ENCODE measurements at places on chromosomes 2 and 18.
A peak's percentile ranks its signal among the peaks of the same experiment; 100 is the strongest.

DNA sequence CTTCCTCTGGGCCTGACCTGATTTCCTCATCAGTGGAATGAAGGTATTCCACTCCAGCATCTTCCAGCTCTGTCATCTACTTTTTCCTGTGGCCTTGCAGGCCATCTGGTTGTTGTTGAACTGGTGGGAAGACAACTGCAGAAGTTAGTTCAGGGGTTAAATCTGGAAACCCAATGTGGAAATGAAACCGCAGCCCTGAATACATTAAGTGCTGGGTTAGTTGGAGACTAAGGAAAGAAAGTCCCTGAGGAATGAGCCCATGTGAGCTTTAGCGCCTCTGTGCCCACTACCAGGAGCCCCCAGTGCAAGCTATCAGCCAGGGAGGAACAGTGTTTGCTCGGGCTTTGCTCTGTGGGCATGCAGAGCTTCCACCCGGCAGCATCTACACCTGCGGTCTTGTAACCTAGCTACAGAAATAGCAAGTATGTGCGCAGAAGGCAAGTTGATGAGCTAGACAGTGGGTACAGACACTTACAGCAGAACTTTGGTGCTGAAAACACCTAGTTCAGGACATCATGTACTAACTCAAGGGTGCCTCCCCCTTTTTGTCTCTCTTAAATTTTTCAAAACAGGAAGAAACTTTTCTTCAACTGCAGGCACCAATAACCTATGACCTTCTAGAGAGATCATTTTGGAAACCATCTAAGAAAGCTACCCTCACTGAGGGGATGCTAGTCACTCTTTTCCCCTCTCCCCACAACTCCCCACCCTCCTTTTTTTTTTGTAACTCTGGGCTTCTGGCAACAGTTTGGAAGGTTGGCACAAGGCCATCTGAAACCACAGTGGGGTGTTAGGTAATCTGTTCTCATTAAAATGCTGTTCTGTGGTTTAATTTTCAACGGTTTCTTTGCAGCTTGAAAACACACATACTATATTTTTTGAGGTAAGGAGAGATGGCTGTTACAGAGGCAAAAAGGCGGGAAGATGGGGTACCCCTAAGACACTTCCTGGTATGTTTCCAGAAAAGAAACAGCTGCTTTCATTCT, 18.3 kb upstream of the CXCR4 start:
- peak; percentile 86 for DNase-seq

GRCh38 chr18:8471372-8471771, 137.9 kb upstream of the RAB12 start:
- DNase-seq = no peak

- DNase-seq = no peak
These were observed 2.1 kb downstream of the SERPINB10 start for GRCh38 chr18:63909870-63910269.

- DNase-seq = no peak
These were observed 27.7 kb upstream of the SMCHD1 start for GRCh38 chr18:2627821-2628276.

- DNase-seq = no peak
These were observed 52.5 kb downstream of the SDC1 start for GRCh38 chr2:20172273-20173055.

GRCh38 chr2:237474931-237475703, 11.9 kb upstream of the MLPH start:
- peak; percentile 92 for DNase-seq

- DNase-seq = no peak
These were observed 122.0 kb upstream of the RNU4ATAC start for GRCh38 chr2:121408641-121409040.

DNA sequence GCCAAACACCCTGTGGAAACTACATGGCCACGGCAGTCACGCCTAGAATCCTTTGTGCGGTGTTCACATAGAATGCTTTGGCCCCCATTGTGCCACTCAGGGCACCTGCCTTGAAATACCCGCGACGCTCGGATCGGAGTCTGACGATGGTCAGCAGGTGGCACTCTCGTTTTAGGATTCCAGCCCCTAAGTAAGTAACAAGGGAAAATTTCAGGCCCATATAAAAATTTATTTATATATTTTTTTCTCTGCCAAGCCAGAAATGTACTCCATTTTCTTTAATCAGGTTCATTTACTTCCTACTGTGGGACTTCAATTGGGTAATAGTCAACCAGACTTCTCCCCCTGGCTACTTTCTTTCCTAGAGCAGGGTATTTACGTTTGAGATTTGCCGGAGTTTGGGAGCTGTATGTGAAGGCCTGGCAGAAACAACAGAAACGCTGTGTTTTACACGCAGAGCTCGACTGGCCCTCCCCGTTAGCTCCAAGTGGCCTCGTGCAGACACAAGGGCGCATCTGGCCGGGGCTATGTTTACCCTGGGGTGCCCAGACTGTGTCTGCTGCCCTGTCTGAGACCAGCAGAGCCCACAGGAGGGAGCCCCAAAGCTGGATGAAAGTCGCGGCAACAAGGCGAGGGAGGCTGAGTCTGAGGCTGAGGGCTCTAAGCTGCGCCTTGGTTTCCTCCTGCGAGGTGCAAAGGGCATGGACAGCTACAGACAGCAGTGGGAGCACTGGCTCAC, 41.6 kb downstream of the LRRC30 start:
- DNase-seq = no peak

DNA sequence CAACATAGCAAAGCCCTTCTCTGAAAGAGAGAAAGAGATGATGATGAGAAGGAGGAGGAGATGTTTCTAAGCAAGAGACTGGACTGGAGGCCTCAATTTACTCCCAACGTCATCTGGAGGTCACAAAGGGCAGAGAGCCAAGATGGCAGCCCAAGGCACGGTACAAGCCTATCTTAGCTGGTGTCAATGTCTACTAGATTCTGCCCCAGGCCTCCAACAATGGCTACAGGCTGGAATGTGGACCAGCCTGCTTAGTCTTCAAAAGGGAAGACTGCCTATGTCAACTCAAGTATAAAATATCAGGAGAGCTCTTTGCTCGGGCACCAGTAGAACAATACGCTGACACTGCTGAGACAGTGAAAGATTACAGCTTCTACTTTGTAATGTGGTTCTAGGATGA, 6.7 kb upstream of the SLC4A5 start:
- DNase-seq = no peak

DNA sequence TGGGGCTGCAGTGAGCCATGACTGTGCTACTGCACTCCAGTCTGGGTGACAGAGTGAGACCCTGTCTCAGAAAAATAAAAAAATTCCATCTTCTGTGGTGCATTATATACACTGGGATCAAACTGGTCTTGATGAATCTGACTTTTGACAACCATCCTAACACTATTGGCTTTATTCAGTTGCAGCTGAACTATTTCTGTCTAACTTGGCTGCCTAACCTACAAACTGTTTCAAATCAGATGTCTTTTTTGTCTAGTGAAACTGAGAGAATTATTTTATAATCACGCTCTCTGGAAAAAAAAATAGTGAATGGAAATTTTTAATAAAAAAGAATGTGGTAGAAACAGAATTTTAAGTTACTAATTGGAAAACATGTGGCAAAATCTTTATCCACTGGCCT, 15.0 kb downstream of the CTLA4 start:
- no peak for DNase-seq

DNA sequence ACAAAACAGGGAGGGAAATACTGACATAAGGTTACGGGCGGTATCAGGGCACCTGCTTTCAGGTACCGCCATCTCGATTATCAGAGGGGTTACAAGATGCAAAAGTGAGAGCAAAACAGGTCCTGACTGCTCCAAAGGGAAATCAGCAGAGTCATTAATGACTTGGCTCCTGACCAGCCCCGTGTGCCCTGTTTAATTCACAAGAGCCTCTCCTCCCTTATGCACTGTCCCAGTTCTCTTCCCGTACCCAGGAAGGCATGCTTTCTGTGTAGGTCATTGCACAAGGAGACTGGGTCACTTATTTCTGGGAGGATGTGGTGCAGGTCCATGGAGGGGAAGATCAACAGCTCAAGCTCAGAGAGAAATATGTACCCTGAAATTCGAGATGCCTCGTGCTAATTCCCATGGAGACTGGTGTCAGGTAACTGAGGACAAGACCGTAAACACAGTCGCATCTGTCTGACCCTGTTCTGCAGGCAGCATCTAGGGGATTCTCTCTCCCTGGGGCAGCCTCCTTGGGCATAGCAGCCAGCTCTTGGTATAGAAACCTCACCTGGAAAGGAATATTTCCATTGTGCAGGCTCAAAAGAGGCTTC, 79.9 kb downstream of the HNRNPLL start:
- DNase-seq = no peak

- DNase-seq = no peak
These were observed 314.4 kb downstream of the MTX2 start for GRCh38 chr2:176583607-176584006.

GRCh38 chr18:13481820-13482617, 244.3 kb downstream of the FAM210A start:
- DNase-seq = no peak

GRCh38 chr2:114579542-114579941, 137.1 kb downstream of the DPP10 start:
- no peak for DNase-seq

DNA sequence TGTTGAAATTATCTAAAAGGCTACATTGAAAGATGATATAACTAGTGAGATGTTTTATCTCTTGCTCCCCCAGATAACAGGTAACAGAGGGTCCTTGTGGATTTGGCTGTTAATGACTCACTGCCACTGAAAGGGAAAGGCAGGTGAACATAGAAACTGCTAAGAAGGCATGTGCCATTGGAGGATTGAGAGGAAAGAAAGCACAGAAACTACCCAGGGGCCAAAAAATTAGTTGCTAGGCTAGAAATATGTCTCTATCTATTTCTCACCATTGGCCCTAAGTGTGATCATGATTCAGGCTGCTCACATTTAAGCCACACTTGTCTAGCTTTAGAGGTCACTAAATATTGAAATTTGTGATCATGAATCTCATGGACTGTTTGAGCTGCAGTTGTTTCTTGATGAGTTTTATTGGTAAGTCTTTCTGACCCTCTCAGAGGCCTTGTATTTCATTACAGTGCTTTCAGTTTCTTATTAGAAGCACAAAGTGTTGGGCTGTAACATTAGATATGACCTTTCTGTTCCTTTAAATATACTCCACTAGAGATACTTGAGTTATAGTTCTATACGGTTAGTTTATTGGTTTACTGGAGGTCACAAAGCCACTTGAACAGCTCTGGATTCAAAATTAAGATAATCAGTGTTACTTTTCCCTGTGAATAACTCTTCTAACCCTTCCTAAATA, 26.2 kb downstream of the NAB1 start:
- no peak for DNase-seq

- no peak for DNase-seq
These were observed 142.4 kb upstream of the ALPP start for GRCh38 chr2:232236200-232236599.

DNA sequence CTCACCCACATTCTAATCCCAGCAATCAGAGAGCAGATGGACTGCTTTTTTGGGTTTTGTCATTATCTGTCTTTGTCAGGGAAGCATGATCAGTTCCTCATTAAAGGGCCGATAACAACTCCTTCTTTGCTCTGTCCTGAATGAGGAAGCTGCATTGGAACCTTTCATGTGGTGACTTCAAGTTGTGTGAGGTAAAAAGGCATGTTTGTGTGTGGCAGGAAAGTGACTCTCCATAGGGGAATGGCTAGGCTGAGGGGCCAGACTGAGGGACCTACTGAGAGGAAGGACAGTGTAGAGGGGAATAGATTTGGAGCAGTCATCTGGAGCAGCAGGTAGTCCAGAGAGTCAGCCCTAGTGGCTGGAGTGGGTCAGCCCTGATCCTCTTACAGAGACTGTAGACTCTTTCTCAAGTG, 23.6 kb upstream of the LRRTM1 start:
- DNase-seq = no peak

GRCh38 chr2:107305966-107306365, 420.0 kb upstream of the ST6GAL2 start:
- DNase-seq = no peak

Measured in activated effector memory CD4-positive, alpha-beta T cell treated with anti-CD3 and anti-CD28 coated beads, Interleukin-2, amount 50 U/mL, for 16 hours (primary cell).